ENCODE measurements at places on chromosomes 7 and 10.

DNA sequence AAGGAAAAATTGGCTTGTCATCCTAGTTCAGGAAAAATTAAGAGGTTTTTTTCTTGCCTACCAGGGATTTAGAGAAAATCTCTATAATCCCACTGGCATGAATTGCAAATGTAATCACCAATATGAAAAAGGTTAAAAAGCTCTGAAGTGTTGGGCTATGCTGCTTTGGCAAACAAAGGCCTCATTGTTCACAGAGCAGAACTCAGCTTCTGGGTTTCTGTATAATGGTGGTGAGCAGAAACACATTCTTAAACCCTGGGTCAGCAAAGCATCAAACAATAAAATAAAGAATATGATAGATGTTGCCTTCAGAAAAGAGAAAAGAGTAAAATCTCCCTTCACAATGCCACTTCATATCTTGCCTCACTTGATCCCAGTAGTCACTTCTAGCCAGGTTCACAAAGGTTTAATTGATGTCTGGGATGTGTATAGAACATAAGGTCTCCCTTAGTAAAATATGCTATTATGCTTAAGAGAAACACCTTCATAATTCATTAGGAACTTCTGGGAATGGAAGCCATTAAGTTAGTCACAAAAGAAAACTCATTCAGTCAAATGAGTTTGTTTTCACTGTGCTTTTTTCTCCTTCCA lies 1255.5 kb upstream of the PHF14 start:
- no peak for DNase-seq

- DNase-seq, result no peak
These were observed 1.2 kb upstream of the CHAT start for GRCh38 chr10:49612513-49613164.

DNA sequence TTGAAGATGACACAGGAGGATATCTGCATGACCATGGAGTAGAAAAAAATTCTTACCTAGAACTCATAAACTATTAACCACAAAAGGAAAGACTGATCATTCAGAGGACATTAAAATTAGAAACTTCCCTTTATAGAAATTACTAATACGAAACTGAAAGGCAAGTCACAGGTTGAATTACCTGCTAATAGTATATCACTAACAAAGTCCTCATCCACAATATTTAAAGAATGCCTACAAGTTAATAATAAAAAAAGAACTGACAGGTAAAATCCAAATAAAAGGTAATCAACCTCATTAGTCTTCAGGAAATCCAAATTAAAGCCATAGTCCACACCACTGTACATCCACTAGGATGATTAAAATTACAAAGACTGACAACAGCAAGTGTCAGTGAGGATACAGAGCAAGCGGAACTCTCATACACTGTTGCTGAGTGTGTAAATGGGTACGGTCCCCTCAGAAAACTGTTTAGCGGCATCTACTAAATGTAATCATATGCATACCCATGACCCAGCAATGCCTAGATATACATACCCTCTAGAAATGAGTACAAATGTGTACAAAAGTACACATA lies 71.2 kb downstream of the ARHGAP21 start:
- DNase-seq, result no peak

GRCh38 chr10:47361293-47361692 lies 13.1 kb downstream of the RBP3 start:
- no peak for DNase-seq

GRCh38 chr10:127836966-127837365 lies 55.8 kb downstream of the CLRN3 start:
- no peak for DNase-seq

DNA sequence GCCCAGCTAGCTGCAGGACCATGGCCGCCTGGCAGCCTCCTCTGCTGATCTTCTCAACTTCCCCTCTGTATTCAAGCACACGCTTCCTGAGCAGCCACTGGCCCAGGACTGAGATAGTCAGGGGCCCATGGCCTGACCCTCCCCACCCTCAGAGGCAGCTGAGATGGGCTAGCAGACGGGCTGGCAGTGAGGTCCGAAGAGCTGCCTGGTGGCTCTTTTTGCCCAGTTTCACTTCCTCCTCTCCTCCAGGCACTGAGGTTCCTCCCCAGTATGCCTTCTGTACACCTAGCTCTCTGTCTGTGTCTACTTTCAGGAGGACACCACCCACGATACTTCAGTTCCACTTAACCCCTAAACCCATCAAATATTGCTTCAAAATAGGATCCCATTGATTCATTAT lies 395.6 kb downstream of the TNS3 start:
- no peak for DNase-seq

GRCh38 chr10:68517188-68517587 lies 10.1 kb downstream of the SLC25A16 start:
- DNase-seq, result no peak

GRCh38 chr7:44959433-44959951 lies 19.3 kb downstream of the MYO1G start:
- DNase-seq, result no peak

- DNase-seq, result no peak
These were observed 315.7 kb downstream of the NRG3 start for GRCh38 chr10:82190432-82191260.

GRCh38 chr10:30823651-30824050 lies 194.1 kb upstream of the LYZL2 start:
- DNase-seq, result no peak

Data from activated B cell treated with CpG ODN at 0.5 μM for 24 hours (primary cell).